ENCODE measurements at places on chromosomes 7 and 10.

GRCh38 chr10:6973899-6974298 is 393.8 kb upstream of the PRKCQ start:
- DNase-seq: no peak

GRCh38 chr10:6012121-6012905 is 35.0 kb upstream of the IL15RA start:
- no peak for DNase-seq

- no peak for DNase-seq
These were observed 594.1 kb downstream of the GRM8 start for GRCh38 chr7:126658684-126659083.

DNA sequence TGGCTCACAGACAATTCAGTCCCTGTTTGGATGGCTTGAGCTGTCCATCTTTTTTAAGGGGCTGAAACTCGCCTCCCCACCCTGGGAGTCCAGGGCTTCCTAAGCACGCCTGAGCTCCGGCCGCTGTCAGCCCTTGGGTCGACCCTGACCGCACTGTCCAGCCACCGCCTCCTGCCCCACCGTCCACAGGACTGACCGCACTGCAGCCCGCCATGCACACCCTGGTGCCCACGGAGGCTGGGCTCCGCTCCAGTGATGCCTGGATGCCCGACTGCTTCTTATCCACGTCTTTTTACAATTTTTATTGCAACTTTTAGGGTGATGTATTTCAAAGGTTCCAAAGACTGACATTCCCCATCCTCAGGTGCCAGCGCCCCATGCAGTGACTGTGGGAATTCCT is 39.4 kb upstream of the FOXL3 start:
- DNase-seq: no peak

GRCh38 chr7:79398138-79398749 is 55.2 kb downstream of the MAGI2 start:
- DNase-seq: peak; percentile 38

Data from kidney capillary endothelial cell (primary cell).